ENCODE measurements at places on chromosomes 7 and 10. TPM values are rescaled to one million over a fixed set of nuclear protein-coding genes. Genes with fewer than 3 reads are reported as not detected.

Gene CDNF
- total RNA-seq, result 2.4 TPM

Gene CFTR
- total RNA-seq, result not detected

Gene ETV1
- 2.7 TPM for total RNA-seq

Gene CHPF2
- 52.5 TPM for total RNA-seq

Gene BTBD16
- total RNA-seq, result 0.52 TPM

Gene SPDYE6
- total RNA-seq, result not detected

Gene STEAP1B
- 0.03 TPM for total RNA-seq

Gene LEP
- total RNA-seq, result not detected

Gene FEZF1
- not detected for total RNA-seq

Gene SPDYE18
- not detected for total RNA-seq

Gene CXCL12
- total RNA-seq, result 0.13 TPM

Gene TRIM50
- not detected for total RNA-seq

Data from A549 treated with CpdA at 1 μM for 4 hours (cell line).